Panc1 (cell line): ENCODE measurements at places on chromosomes 12 and 14.

GRCh38 chr12:42915426-42915825 is 325.9 kb upstream of the PRICKLE1 start:
- H3K36me3 ChIP-seq = no peaks in the 10 kb centered on the region
- DNase-seq = no peak
- H3K4me1 ChIP-seq = no peaks in the 10 kb centered on the region
- peak overlapping the region; percentile 39; the same call in 1 of the 2 replicates for H3K27ac ChIP-seq
- no peaks in the 10 kb centered on the region for H3K27me3 ChIP-seq
- H3K4me3 ChIP-seq = no peak overlapping the region

DNA sequence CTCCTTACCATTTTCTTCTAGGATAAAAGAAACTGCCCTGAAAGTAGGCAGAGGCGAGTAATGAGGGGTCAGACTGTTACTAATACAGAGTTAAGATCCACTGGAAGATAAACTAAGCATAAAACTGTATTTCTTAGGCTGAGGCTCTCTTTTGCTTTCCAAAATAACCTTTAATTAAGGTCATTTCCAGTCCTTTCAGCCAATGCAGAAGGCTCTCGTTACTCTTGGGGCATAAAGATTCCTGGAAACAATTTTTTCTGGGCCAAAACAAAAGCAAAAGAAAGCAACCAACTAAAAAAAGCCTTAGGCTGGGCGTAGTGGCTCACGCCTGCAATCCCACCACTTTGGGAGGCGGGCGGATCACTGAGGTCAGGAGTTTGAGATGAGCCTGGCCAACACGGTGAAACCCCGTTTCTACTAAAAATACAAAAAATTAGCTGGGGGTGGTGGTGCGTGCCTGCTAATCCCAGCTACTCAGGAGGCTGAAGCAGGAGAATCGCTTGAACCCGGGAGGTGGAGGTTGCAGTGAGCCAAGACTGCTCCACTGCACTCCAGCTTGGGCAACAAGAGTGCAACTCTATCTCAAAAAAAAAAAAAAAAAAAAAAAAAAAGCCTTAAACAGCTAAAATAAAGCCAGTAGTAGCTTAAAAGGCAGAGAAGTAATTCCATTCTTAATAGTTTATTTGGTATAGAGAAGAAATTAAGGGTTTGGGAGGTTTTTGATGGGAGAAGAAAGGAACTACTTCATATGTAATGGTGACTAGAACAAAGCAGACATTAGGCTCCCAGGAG is 68.9 kb upstream of the STAC3 start:
- no peaks in the 10 kb centered on the region for H3K27me3 ChIP-seq
- DNase-seq = no peak
- no peak overlapping the region for H3K27ac ChIP-seq
- no peaks in the 10 kb centered on the region for H3K36me3 ChIP-seq
- H3K4me3 ChIP-seq = no peak overlapping the region
- peaks cover 4% of the 10 kb centered on the region; the same call in 1 of the 2 replicates for H3K4me1 ChIP-seq

GRCh38 chr14:70093156-70093555 is 95.6 kb downstream of the SLC8A3 start:
- no peaks in the 10 kb centered on the region for H3K4me1 ChIP-seq
- H3K27me3 ChIP-seq = peaks cover 7% of the 10 kb centered on the region
- no peaks in the 10 kb centered on the region for H3K36me3 ChIP-seq
- no peak overlapping the region for H3K4me3 ChIP-seq
- no peak overlapping the region for H3K27ac ChIP-seq
- DNase-seq = no peak

GRCh38 chr12:57129889-57130288 is 1.6 kb downstream of the LRP1 start:
- no peak overlapping the region for H3K27ac ChIP-seq
- no peak overlapping the region for H3K4me3 ChIP-seq
- H3K27me3 ChIP-seq = no peaks in the 10 kb centered on the region
- H3K36me3 ChIP-seq = no peaks in the 10 kb centered on the region
- 0 out of 2 replicates have a peak, but pooled peaks cover 5% of the 10 kb centered on the region for H3K4me1 ChIP-seq
- no peak for DNase-seq

GRCh38 chr14:93331002-93331727 is 1.7 kb downstream of the BTBD7 start:
- H3K4me3 ChIP-seq = peak overlapping the region; percentile 75
- H3K27ac ChIP-seq = peak overlapping the region; percentile 7; the same call in 1 of the 2 replicates
